Retina (tissue), 1 donor: ENCODE measurements at places on chromosomes 1 and 21.
A peak's percentile ranks its signal among the peaks of the same experiment; 100 is the strongest.

DNA sequence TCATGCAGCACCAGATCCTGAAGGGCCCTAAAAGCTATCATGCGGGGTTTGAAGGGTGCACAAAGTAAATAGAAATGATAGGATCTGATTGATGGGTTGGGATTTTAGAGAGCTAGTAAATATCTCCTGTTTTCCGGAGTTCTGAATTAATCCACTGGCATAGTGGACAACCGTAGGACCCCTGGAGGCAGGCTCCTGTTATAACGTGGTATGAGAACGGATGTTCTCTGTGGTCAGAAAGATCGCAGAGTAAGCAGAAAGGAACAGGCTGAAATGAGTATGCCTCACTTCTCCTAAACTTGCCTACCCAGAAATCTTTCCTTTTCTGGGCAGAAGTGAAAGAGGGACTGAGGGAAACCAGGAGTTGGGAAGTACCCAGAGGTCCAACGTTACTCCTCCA is 470.8 kb downstream of the AJAP1 start:
- DNase-seq = no peak

DNA sequence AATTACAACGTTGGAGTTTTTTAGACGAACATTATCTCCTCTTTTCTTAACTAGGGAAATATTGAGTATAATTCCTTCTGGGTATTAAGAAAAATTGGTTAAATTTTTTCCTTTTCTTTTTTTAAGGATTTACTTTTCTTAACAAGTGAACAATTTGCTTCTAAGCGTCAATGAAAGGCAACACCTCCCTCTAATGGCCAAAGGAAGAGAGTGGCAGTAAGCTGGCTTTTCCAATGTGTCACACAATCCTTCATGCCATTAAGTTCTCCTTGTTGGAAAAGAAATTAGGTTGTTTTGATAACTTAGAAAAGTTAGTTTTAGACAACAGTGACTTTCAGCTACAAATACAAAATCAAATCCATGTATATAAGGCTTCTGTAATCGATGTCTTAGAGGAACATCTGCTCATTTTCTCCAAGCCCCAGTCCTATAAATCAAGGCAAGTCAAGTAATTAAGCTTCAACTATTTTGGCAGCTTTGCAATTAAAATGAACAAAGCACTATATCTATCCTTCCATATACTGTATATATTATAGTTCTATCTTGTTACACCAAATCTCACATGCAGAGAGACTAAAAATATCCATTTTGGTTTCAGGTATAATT is 62.8 kb downstream of the EDEM3 start:
- DNase-seq = peak; percentile 43

DNA sequence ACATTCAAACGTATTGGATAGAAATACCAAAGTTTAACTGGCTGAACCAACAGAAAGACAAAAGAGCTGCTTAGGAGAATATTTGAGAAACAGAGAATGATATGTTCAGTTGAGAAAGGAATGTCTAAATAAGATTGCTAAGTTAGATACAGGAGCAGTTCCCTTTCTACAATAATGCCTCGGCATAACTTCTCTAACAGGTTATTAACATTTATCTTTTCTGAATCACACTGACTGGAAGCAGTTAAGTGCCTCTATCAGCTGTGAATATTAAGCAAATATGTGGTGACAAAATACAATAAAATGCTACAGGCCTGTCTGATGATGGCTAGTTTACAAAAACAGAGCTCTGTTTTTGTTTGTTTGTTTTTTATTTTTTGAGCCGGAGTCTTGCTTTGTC is 121.9 kb downstream of the KCNK1 start:
- no peak for DNase-seq

DNA sequence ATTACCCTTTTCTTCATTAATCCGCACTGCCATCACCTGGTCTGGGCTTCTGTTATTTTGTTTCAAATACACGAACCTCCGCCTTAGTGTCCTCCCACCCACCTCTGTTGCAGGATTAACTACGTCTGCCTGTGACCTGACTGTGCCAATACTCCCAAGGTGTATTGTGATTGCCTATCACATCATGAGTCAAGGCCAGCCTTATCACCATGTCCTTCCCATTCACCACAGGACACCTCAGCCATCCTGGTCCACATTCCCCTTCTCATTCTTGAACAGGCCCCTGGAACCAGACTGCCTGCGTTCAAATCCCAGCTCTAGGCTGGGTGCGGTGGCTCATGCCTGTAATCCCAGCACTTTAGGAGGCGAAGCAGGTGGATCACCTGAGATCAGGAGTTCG is 14.4 kb downstream of the F11R start:
- no peak for DNase-seq

DNA sequence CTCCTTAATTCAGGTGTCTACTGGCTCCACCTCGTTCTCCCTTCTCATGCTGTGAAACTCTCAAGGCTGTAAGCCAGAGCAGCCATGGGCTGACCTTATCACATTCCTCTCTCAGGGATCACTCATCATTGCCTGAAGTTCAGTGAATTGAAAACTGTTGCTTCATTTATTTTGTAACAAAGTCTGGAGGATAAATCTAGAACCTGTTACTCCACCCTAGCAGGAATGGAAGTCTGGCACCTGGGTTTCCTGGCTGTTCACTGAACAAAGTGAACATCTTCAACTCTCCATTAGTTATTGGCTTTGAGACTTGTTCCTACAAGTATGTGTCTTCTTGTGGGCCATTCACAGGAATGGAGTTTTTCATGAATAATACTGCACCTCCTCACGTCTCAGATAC is 584.1 kb downstream of the PTPRU start:
- DNase-seq = no peak

DNA sequence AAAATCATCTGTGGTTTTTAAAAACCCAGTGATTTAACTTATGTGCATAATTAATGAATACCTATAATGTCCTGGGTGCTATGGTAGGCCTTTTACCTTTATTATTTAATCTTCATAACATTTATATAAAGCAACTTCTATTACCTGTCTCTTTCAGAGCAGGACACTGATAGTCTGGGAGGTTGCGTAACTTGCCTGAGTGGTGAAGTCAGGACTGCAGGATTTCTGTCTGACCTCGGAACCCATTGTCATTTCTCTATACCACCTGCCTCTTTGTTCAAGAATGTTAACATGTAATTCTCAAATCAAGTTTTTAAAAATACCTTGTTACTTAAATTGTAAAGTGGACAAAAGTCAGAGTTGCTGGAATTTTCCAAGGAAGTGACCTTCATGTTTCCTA is 41.0 kb upstream of the BACH1 start:
- DNase-seq = no peak

DNA sequence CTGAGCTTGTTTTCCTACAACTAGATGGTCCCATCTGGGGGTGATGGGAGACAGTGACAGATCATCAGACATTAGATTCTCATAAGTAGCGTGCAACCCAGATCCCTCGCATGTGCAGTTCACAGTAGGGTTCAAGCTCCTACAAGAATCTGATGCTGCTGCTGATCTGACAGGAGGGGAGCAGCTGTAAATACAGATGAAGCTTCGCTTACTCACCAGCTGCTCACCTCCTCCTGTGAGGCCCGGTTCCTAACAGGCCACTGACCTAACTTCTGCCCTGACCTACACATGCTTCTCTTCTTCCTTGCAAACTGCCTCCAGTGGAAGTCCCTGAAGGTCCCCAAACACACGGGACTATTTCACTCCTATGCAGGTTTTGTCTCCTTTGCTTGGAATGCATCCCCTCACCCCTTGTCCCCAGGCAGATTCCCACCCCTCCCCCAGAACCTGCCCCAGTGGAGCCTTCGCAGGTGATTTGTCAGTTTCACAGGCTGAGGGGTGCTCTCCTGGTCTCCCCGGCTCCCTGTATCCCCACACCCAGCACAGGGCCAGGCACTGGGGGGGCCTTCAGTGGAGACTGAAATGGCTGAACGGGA is 5.7 kb upstream of the ZBTB48 start:
- DNase-seq = no peak

DNA sequence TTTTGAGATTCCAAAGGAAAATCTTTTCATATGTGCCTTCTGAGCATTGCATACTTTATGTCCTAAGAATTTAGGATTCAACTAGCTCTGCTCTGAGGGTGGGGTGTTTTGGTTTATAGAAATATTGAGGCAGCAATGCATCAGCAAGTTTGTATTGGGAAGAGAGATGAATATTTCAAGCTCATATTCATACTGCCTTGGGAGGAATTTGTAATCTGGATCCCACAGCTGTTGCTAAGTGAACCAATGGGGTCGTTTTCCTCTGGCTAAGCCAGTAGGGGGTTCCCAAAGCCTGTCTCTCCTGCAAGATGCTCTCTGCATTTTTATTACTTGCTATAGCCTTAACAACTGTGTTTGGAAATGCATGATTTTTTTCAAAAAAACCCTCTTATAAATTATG is 130.6 kb downstream of the SNX7 start:
- peak; percentile 6 for DNase-seq
